ENCODE measurements at places on chromosomes 12 and 14.

DNA sequence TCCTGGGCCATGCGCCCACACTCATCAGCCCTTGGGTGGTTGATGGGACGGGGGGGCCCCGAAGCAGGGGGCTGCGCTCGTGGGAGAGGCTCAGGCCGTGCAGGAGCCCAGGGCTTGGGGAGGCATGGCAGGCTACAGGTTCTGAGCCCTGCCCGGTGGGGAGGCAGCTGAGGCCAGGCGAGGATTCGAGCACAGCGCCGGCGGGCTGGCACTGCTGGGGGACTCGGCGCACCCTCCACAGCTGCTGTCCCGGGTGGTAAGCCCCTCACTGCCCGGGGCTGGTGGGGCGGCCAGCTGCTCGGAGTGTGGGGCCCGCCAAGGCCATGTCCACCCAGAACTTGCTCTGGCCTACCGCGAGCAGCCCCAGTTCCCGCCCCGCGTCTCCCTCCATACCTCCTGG is 295.8 kb upstream of the SEL1L start:
- no peak for DNase-seq

DNA sequence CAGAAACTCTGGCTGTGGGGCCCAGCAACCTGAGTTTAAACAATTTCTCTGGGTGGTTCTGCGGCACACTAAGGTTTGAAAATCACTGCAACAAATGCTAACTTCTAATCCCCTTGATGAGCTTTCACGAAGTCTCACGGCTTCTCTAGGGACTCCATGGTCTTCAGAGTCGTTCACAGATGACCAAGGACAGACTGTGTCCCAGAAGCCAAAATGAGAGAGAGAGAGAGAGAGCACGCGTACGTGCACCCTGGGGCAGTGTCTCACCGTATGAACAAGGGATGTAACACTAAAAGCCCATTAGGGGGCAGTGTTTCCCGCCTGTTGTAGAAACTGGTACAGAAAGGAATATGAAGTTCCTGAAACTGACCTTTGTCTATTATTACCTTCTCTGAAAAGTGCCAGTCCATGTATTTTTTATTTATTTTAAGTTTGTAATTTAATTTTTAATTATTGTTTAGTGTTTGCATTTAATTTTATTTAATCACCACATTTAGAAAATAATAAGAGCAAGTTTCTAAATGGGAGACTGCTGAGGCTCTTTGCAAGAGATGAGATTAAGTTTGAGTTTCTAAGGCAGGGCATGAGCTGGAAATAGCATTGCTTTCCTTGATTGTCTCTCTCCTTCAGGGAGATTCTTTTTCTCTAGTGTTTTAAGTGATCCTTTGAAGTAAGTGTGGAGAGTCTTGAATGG is 3.4 kb downstream of the APOLD1 start:
- peak; percentile 15 for DNase-seq

DNA sequence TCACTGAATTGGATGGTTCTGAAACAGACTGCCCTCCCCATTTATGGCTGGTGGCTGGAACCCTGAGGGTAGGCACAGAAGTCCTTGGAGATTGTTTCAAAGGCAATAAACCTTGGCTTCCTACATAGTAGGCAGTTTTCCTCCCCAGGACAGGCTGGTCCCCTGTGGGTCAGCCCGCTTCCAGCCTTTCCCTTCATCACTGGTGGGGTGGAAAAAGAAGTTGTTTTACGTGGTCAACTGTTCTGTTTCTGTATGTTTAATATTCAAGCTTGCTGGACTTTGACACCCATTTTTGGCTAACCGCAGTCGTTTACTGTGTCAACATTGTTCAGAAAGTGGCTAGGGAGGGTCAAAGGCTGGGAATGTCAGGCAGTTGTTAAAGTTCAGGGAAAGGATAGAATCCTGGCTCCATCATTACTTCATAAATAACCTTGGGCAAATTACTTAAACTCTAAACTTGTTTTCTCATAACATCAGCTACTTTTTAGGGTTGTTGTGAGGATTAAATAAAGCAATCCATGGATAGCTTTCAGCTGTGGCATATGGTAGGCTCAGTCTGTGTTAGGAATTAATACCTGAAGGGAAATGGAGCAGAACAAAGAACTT is 2.4 kb downstream of the KLHDC2 start:
- DNase-seq: no peak

DNA sequence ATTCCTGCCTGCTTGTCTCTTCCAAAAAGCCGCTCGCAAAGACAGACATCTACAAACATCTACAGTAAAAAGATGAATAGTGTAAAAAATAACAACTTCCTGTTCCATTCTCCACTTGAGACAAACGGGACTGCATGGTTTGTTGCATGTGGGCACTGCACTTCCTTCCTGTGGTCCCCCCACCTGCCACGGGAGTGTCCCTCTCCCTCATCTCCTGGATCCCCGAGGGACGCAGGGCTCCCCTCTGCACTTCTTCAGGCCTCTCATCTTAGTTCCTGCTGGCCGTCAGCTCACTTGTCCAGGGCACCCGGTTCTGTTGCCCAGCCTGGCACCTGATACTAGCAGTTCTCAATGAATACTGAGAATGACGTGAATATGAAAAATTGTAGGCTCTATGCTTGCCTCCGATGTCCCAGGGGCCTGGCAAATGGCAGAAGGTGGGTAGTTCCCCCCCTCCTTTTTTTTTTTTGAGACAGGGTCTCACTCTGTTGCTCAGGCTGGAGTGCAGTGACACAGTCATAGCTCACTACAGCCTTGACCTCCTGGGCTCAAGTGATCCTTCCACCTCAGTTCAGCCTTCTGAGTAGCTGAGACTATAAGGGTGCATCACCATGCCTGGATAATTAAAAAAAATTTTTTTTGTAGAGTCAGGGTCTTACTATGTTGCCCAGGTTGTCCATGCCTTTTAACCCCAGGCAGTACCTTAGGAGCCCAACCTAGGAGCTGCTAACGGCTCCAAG is 3.5 kb upstream of the KLC1 start:
- no peak for DNase-seq

- no peak for DNase-seq
Observed at GRCh38 chr12:121442028-121442948, 42.4 kb downstream of the RNF34 start.

DNA sequence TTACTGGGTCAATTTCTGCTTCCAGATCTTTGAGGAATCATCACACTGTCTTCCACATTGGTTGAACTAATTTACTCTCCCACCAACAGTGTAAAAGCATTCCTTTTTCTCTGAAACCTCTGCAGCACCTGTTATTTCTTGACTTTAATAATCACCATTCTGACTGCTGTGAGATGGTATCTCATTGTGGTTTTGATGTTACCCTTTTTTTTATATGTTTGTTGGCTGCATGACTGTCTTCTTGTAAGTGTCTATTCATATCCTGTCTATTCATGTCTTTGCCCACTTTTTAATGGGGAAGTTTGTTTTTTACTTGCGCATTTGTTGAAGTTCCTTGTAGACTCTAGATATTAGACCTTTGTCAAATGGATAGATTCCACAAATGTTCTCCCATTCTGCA is 324.9 kb downstream of the NAV3 start:
- no peak for DNase-seq

GRCh38 chr14:70995671-70996070 is 88.4 kb downstream of the PCNX1 start:
- no peak for DNase-seq

DNA sequence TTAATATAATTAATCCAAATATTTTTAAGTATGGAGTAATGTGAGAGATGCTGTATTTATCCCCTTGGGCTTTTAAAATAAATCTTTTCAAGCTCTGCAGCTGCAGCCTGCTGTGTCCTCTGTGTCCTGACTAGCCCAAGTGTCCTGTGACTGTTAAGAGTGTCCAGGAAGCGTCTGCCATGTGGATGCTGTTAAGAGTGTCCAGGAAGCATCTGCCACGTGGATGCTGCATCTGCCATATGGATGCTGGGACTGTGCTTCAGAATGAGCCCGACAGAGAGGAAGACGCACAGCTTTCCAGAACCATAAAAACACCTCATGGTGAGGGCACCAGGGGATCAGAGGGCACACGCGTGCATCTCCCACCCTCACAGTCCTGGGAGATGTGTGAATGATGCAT is 307.2 kb downstream of the ADGRD1 start:
- no peak for DNase-seq

- DNase-seq: no peak
Observed at GRCh38 chr14:48973151-48973550, 613.0 kb downstream of the RPS29 start.

DNA sequence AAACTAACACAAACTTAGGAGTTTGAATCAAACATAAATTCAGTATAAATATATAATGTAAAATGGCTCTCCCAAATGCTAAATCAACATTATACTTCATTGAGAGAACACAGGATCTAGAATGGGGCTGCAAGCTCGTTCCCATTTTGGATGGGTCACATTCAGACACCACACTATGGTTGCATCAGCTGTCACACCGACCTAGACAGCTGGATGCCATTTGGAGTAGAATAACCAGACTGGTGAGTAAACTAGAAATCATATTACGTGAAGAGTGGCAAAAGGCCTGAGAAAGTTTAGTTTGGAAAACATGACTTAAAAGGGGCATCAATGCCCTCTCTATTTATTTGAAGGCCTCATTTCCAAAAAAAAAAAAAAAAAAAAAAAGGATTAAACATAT is 430.4 kb downstream of the NPAS3 start:
- no peak for DNase-seq

DNA sequence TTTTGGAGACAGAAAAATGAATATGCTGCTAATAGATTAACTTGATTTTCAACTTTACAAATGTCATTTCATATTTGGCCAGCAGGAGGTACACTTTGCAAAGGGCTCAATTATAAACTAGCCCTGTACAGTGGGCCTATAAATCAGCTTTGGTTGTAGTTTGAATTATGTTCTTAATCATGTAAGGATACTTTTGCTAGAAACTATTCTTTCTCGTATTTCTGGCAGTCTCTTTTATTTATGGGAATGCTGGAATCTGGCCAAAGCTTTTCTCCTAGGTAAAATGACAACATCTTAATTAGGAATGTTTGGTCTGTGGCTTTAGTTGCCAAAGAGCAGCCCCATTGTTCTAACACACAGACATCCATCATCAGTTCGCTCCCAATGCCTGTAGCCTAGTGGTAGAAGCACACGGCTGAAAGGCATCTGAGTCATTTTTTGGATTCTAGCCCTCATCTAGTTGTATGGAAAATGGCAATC is 1322.3 kb upstream of the SEL1L start:
- no peak for DNase-seq

GRCh38 chr14:79510659-79511058 is 700.6 kb downstream of the DIO2 start:
- no peak for DNase-seq

DNA sequence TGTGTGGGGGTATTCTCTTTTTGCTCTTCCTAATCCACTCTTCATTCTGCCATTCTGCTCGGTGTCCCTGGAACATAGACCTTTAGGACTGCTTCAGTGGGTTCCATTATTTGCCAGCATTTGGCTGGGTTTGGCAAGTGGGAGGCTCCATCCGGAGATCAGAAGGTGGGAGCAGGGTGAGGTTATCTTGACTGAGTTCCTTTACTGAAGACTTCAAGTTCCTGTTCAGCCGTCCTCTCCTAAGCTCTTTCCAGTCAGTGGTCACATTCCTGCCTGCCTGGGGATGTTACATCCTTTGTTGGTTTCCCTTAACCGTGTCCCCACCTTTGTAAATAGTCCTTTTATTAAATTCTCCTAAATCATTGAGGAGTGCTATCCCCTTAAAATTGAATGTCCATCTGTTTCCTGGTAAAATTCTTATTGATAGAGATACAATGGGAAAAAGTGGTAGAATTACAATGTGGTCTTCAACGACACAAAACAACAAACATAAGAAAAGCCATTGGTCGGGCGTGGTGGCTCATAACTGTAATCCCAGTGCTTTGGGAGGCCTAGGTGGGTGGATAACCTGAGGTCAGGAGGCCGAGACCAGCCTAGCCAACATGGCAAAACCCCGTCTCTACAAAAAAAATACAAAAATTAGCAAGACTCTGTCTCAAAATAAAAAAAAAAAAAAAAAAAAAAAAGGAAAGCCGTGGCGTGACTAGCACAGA is 5.0 kb upstream of the MIA2 start:
- DNase-seq: no peak

- no peak for DNase-seq
Observed at GRCh38 chr14:68140076-68140741, 320.6 kb downstream of the RAD51B start.

DNA sequence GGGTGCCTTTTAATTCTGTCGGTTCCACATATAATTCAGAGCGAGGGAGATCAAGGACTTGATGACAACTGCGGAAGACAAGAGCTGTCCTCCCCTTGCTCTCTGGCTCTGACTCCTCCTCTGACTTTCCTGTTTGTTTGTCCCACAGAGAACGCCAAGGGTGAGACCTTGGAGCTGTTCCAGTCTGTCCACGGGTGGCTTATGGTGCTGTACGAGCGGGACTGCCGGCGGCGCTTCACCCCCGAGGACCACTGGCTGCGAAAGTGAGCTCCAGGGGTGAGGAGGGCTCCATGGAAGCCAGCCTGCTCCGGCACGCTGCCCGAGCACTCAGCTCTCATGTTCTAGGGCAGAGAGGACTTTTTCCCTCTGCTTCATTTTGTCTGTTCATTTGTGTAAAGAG is 32.8 kb downstream of the UBE3B start:
- no peak for DNase-seq

DNA sequence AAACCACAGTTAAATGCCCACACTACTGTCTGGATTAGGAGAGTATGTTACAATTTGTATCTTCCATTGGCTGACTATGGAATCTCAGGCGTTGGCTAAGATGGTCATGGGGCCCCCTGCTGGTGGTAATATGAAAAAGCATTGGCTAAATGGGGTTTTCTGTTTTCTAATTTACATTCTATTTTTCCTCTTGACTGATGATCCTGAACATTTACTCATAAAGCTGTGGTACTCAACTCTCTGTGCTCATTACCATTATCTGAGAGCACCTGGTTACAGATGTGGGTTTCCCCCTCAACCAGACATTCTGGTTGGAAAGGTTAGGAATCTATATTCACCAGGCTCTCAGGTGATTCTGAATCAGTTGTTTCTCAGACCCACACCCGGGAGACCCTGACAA is 64.8 kb downstream of the WSCD2 start:
- DNase-seq: no peak

DNA sequence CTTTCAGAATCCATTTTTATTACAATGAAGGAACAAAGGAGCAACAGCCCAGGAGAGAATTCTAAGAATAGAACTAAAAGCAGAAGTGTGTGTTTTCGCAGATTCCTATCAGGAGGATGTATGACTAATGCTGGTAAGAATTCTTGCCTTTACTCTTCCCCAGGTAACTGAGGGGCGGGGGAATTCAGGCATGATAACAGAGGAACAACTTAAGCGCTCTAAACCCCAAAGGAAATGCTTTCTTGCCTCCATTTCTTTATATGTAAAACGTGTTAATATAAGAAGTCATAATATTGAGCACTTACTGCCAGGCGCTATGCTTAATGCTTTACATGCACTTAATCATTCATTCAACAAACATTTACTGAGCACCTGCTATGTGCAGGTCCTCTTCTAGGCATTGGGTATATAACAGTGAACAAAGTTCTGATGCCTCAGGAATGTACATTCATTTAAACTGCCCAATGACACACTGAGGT is 4.5 kb downstream of the HCAR1 start:
- no peak for DNase-seq
